BJ (cell line): ENCODE measurements at places on chromosomes 4 and X.

DNA sequence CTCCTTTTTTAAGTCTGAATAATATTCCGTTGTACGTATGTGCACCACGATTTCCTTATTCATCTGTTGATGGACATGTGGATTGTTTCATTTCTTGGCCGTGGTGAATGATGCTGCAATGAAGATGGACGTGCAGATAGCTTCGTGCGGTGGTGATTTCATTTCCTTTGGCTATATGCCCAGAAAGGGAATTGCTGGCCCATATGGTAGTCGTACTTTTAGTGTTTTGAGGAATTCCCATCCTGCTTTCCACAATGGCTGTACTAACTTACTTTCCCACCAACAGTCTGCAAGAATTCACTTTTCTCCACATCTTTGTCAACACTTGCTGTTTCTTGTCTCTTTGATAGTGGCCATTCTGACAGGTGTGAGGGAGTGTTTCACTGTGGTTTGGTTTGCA lies 12.8 kb downstream of the ZFP42 start:
- peak; percentile 25 for DNase-seq

- no peak for DNase-seq
Observed at GRCh38 chrX:124433186-124433585, 86.8 kb downstream of the SH2D1A start.

DNA sequence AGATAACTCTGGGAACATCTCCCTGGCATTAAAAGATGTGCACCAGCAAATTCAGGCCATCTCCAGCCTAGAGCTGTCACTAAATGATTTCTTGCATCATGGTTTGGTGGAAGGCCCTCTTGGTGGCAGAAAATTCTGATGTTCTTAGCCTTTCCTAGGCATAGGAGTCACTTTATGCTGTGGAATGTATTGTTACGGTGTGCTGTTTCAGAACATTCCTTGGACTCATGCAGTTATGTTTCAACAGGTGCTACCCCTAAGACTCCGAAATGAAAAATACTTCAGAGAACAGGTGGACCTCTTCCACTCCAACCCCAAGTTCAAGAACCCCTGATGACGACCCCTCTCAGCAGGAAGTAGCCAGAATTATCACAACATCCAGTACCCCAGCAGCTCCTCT lies 20.3 kb upstream of the PAPSS1 start:
- DNase-seq: no peak

GRCh38 chrX:107507744-107508117 lies 58.3 kb downstream of the FRMPD3 start:
- DNase-seq: no peak

DNA sequence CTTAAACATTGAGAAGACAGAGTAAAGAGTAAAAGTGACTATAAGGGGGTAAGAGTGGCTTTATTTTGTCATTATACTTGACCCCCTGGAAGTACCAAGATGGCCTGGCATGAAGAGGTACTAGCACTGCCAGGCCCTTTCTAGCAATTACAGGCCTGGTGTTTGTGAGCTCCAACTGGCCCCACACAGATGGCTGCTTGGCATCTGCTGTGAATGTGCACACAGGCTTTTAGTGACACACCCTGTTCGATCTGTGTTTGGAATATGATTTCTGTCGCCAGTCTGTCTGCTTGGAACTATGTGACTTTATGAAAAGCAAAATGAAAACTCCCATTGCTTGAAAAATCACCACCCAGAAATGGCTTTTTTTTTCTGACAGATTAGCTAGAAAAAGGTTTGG lies 123.3 kb downstream of the CLCN4 start:
- DNase-seq: no peak

DNA sequence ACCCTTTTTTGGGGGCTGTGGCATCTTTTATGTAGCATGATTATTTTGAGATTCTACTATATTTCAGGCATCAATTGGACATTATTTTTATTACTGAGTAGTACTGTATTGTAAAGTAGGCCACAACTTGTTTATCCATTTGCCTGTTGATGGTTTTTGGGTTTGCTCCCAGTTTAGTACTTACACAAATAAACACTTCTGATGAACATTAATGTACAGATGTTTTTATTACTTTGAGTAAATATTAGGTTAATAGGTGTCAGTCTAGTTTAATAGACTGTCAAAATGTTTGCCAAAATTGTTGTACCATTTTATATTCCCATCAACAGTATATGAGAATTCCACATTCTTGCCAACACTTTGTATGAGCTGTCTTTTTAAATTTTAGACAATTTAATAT lies 214.9 kb upstream of the MAD2L1 start:
- DNase-seq: no peak

GRCh38 chr4:22573198-22573597 lies 57.3 kb upstream of the ADGRA3 start:
- DNase-seq: no peak

DNA sequence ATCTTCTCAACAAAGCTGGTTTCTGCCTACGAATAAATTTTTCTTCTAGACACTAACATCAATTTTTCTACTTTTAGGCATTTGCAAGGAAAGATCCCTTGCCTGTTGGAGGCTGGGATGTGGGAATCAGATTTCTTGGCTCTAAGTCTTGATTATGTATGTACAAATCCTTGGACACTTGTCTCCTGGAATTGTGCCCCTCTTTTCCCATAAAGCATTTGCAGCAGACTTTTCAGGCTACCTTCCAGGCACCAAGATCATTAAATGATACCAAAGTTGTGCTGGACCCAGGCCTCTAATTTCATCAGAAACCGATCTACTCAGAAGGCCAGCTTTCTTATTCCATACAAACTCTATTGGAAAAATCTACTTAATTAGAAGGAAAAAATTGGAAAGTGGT lies 339.5 kb upstream of the DIPK2B start:
- no peak for DNase-seq

GRCh38 chr4:109046471-109047201 lies 255.8 kb downstream of the COL25A1 start:
- no peak for DNase-seq

- DNase-seq: no peak
Observed at GRCh38 chrX:129600981-129601424, 53.8 kb downstream of the APLN start.

GRCh38 chrX:20362268-20363267 lies 95.9 kb upstream of the RPS6KA3 start:
- DNase-seq: no peak

DNA sequence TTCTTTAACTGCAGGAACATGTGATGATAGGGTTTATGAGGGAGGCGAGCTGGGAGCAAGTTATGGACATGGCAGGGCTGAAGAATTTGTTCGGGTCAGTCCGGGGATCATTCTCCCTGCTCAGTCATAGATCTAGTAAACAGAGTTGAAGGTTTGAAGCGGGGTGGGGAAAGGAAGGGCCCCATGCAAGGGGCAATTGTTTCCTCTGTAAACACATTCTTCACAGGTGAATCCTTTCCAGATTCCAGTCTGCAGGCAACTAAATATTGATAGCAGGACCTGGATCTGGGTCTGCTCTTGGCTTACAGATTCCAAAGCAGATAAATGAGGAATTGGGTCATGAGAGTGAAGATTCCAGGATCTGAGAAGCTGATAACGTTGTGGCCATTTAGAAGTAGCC lies 44.3 kb upstream of the ARHGAP24 start:
- DNase-seq: no peak

DNA sequence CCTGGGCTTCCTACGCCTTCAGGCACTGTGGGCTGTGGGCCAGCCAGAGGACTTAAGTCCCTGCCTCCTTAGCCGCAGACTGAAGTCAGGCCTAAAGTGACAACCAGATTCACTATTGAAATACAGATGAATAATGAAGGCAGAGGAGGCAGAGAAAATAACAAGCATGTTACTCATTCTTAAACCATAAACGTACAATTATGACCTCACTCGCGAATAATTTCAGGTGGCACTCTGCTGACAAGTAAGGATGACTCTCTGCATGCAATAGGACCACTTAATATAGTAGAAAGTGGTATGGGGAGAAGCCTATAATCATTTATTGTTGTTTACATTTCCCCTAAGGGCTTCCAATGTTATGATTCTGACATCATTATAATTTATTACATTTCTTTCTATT lies 409.2 kb upstream of the FGF13 start:
- no peak for DNase-seq

DNA sequence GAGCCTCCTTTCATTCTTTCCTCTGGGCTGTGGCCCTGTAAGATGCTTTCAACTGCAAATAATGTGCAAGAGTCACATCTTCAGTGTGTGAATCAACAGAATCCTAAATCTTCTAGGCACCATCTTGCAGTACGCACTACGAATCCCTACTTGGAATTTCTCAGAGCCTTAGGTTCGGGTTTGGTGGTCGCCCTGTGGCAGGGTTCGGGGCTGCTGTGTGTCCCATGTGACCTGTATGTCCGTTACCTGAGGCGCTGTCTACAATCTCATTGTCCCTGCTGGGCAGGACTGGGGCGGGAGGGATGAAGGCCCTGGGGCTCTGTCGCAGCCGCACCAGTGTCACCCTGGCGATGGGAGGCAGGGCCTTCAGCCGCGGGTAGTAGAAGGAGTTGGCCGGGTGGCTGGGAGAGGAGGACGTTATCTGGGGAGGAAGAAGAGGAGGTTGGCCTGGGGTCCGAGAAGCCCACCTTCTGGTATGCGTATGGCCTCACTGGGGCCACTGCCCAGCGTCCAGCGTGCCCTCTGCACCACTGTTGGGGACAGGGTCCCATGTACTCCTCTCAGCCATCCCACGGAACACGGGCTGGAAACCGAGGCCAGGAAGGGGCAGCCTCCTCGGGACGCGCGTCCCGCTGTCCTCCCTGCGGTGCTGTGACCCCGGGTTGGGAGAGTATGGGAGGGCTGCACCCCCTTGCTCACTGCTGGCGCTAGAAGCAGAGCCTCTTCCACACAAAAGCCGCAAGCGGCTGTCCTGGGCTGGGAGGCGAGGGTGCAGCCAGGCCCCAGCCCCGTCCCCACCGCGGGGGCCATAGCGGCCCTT lies 2.0 kb downstream of the SPON2 start:
- DNase-seq: no peak

- no peak for DNase-seq
Observed at GRCh38 chrX:35868501-35868900, 51.0 kb upstream of the CFAP47 start.

- no peak for DNase-seq
Observed at GRCh38 chr4:107862658-107863057, 37.9 kb downstream of the SGMS2 start.

GRCh38 chrX:154595559-154596249 lies 10.8 kb downstream of the CTAG1A start:
- no peak for DNase-seq

- no peak for DNase-seq
Observed at GRCh38 chr4:4995103-4995907, 24.0 kb downstream of the CYTL1 start.

DNA sequence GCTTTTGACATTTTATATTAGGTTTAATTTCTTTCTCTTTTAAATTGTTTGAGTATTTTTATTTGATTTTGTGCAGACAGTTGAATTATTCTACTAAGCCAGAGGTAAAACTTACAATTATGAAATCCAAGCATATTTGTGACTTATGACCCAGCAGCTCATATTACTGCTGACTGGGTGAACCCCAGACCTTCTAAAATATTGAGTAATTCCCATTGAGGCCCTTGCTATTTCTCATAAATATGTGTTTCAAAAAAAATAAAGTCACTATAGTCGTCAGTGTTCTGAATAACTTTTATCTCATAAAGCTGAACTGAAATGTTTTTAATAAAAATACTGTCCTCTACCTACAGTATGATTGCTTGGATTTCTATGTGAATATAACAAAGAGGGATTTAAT lies 303.1 kb downstream of the IQCM start:
- DNase-seq: no peak

DNA sequence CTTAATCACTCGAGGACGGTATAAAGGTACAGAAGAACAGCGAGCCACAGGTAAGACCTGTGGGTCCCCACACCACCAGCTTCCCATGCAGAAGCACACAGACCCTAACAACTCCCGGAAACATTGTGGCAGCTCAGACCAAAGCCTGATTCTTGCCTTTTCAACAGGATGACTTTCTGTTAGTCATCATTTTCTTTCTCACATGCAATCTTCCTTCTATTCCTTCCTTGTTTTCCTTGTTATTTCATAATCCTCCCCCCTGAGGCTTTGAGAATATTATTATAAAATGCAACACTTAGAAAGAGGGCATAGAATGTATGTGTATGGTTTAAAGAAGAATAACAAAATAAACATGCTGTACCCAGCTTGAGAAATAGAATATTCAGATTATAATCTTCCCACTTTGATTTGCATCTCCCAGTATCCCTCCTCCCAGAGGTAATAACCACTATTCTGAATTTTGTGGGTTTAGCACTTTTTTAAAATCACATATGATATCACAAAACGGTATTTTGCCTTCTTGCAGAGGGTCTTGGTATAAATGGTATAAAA lies 100.9 kb downstream of the FHDC1 start:
- DNase-seq: no peak

GRCh38 chrX:19682712-19683331 lies 167.5 kb upstream of the MAP3K15 start:
- DNase-seq: peak; percentile 82

- DNase-seq: no peak
Observed at GRCh38 chr4:167196344-167197012, 37.8 kb downstream of the SPOCK3 start.

- no peak for DNase-seq
Observed at GRCh38 chr4:156723951-156724668, 247.5 kb downstream of the PDGFC start.

- DNase-seq: no peak
Observed at GRCh38 chr4:6115746-6116586, 84.4 kb downstream of the JAKMIP1 start.

GRCh38 chr4:183355405-183355804 lies 33.2 kb upstream of the CLDN24 start:
- no peak for DNase-seq
